ENCODE measurements at places on chromosomes 5 and 9. TPM values are rescaled to one million over a fixed set of nuclear protein-coding genes. Genes with fewer than 3 reads are reported as not detected.

Gene DNAH5
- 13.8 TPM for total RNA-seq

Gene FCN2
- not detected for total RNA-seq

Gene IL31RA
- not detected for total RNA-seq

Gene PCDHB4
- total RNA-seq: 2.2 TPM

Gene AGTPBP1
- total RNA-seq: 47.0 TPM

GRCh38 chr9:94996641-94997040, 270.1 kb downstream of the AOPEP start:
- DNase-seq: no peak

DNA sequence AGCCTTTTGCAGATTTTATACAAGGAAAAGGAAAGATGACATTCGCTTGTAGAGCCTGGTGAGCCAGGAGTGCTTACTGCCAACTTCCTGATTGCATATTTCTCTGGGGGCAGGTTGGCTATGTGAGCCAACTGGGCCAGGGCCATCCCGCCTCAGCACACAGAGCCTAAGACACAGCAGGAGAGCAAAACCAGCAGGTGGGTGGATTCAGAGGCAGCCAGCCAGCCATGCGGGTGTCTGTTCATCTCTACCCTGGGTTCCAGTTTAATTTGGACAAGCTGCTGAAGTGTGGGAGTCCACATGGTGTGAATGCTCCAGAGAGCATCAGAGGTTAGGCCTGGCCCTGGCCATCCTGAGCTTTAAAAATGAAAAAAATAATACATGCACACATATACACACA, 291.4 kb downstream of the ARHGEF28 start:
- no peak for DNase-seq

GRCh38 chr5:123518111-123518510, 6.1 kb downstream of the CSNK1G3 start:
- DNase-seq: no peak

DNA sequence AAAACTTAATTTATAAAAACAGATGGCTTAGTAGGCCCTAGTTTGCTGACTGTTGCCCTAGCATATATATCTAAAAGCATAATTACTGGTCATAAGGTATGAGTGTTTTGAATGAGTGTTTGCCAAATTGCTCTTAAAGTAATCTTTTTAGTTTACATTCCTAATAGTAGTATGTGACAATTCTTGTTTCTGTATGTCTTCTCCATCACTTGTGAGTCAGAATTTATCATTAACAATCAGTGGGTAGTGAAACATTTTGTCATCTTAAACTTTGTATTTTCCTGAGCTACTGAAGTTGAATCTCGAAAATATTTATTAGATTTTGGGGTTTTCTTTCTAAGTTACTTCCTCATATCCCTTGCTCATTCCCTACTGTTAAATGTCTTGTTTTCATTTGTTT, 49.6 kb downstream of the APC start:
- no peak for DNase-seq

GRCh38 chr5:1109542-1110306, 2.1 kb downstream of the SLC12A7 start:
- DNase-seq: no peak

- DNase-seq: no peak
Observed at GRCh38 chr5:135669416-135669815, 90.6 kb upstream of the CXCL14 start.

GRCh38 chr5:38595132-38595745, 38.8 kb upstream of the LIFR start:
- no peak for DNase-seq

- DNase-seq: no peak
Observed at GRCh38 chr5:43993634-43994351, 390.8 kb downstream of the NNT start.

- no peak for DNase-seq
Observed at GRCh38 chr5:170892196-170892595, 30.4 kb downstream of the RANBP17 start.

All from lower lobe of right lung (tissue), 2 donors.